ENCODE measurements at places on chromosomes 7 and 10.

GRCh38 chr10:60508037-60508436 lies 118.4 kb upstream of the ANK3 start:
- DNase-seq = no peak

DNA sequence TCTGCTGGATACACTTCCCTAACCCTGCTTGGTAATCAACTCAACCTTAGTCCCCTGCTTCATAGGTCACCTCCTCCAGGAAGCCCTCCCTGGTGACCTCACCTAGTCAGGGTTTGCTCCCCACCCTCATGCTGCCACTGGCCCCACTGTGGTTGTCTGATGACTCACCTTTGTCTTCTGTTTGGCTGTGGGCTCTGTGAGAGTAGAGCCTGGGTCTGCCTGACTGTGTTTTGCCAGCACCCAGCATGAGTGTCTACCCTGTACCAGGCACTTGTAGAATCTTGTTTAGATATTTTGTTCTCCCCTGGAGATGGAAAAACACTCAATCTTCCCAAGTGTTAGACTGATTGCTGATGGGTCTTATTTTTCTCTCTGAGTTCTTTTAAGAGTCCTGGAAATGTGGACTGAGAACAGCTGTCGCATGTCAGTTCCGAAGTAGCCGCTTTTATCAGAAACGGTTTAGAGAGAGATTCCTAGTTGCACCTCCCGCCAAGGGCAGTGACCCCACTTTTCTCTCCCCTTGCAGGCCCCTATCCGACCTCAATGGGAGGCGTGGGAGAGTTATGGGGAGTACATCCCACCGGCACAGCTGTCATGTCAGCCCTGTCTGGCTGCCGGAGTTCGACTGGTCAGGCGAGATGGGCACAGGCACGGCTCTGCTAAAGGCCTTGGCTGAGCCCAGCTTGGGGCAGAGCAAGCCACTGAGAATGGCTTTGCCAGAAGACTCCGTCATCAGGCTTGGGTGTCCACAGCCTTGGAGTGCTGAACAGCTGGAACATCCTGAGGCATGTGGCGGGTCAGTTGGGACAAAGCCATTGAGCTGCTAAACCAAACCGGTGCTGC lies 134.3 kb downstream of the GRK5 start:
- peak; percentile 76 for DNase-seq

GRCh38 chr7:35314354-35314753 lies 60.5 kb upstream of the TBX20 start:
- no peak for DNase-seq

DNA sequence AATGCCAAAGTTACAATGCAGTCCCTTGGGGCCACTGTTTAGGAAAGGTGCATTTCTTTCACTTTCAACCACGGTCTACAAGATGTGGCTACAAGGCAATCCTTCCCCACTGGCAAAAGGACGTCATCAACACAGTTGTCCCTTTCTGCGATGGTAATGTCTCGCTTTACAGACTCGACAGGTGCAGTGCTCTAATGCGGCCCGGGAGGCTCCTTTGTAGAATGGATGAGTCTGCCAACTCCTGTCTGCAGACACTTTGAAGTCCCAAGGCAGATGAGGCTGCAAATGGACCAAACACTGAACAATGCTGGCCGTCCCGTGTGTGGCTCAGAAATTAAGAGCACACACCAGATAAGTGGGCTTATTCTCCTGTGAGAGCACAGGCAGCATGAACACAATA lies 133.7 kb downstream of the PIP4K2A start:
- no peak for DNase-seq

DNA sequence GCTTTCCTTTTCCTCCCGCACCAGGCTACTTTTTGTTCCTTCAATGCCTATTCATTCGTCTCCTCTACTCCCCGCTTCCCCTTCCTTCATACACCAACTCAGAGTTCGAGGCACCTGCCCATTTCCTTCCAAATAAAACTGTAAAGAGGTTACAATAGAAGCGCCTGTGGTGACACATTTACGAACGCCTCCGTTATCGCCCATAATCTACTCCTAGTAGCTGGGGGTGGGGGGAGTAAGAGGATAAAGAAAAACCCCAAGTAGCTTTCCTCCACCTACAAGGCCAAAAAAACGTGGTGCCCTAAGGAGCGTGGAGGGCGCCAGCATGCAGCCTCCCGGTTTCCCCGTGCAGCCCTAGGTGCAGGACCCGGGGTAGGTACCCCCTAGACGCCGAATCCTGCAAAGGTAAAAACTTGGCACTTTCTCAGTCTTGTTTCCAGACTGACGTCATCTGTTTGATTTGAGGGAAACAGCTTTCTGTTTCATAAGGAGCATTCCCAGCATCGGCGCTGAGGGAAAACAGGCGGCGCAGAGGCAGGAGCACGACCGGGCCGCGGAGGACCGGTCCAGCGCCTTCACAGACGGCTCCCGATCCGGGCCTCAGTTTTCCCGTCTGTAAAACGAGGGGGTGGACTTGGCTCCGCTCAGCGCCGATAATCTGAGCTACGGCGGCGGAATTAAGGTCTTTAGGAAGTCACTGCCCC lies 922 bp downstream of the PPA1 start:
- DNase-seq = peak; percentile 83

- no peak for DNase-seq
Measured at GRCh38 chr7:11843113-11843765, 11.2 kb upstream of the THSD7A start.

DNA sequence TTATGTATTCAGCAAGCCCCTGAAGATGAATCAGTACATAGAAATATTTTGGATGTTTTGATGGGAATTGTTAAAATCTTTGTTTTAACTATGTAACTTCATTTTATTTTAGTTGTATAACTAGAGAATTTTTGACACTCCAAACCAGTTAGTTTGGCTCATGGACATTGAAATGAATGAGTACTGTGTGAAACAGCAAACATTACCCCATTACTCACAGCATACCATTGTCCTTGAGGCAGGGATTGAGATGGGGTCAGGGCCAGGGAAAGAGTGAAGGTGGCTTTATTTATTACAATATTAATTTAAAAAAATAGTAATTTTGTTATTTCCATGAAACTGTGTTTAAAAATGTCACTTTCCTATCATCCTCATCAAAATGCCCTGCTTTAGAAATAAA lies 4.8 kb upstream of the BMPER start:
- no peak for DNase-seq

DNA sequence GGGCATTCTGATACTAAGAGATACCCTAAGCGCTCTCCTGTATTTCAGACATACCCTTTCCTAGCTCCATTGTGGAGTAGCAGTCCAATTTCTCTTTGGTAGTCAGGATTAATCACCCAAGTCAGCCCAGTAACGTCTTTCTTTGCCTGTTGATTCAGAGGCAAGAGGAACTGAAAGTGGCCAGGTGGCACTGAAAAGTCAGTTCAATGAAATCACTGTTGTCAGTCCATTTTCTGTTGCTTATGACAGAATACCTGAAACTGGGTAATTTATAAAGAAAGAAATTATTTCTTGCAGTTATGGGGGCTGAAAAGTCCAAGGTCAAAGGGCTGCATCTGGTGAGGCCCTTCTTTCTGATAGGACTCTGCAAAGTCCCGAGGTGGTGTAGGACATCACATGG lies 40.2 kb downstream of the ANKRD61 start:
- no peak for DNase-seq

GRCh38 chr10:56646329-56647111 lies 285.5 kb upstream of the ZWINT start:
- no peak for DNase-seq

GRCh38 chr10:92834986-92835385 lies 13.3 kb upstream of the EXOC6 start:
- no peak for DNase-seq

DNA sequence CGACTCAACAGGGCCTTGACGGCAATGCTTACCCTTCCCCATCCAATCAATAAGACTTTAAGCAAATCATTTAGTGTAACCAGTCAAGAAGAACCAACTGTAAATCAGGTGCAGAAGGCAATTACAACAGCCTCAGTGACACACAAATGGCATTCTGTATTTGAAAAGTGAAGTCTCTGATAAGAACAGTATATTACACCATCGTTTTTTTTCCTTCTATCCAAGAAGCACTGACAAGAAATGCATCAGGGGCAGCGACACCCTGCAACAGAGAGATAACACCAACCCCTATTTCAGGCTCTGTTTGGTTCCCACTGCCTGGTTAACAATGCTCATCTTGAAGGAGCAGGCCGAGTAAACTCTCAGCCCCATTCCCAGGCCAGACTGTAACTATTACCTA lies 204.0 kb upstream of the AOAH start:
- DNase-seq = no peak

DNA sequence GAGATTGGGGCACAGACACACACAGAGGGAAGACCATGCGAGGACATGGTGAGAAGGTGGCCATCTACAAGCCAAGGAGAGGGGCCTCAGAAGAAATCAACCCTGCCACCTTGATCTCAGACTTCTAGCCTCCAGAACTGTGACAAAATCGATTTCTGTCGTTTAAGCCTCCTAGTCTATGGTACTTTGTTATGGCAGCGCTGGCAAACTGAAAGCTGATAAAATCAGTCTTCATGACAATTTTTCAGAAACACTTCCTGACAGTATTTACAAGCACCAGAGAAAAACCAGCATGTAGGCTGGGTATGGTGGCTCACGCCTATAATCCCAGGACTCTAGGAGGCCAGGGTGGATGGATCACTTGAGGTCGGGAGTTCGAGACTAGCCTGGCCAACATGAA lies 4.2 kb downstream of the PARP12 start:
- DNase-seq = peak; percentile 62

GRCh38 chr10:63866747-63867140 lies 345.5 kb downstream of the REEP3 start:
- no peak for DNase-seq

- DNase-seq = no peak
Measured at GRCh38 chr7:26451997-26452396, 160.3 kb downstream of the SNX10 start.

- peak; percentile 66 for DNase-seq
Measured at GRCh38 chr7:111486472-111487142, 75.7 kb downstream of the IMMP2L start.

DNA sequence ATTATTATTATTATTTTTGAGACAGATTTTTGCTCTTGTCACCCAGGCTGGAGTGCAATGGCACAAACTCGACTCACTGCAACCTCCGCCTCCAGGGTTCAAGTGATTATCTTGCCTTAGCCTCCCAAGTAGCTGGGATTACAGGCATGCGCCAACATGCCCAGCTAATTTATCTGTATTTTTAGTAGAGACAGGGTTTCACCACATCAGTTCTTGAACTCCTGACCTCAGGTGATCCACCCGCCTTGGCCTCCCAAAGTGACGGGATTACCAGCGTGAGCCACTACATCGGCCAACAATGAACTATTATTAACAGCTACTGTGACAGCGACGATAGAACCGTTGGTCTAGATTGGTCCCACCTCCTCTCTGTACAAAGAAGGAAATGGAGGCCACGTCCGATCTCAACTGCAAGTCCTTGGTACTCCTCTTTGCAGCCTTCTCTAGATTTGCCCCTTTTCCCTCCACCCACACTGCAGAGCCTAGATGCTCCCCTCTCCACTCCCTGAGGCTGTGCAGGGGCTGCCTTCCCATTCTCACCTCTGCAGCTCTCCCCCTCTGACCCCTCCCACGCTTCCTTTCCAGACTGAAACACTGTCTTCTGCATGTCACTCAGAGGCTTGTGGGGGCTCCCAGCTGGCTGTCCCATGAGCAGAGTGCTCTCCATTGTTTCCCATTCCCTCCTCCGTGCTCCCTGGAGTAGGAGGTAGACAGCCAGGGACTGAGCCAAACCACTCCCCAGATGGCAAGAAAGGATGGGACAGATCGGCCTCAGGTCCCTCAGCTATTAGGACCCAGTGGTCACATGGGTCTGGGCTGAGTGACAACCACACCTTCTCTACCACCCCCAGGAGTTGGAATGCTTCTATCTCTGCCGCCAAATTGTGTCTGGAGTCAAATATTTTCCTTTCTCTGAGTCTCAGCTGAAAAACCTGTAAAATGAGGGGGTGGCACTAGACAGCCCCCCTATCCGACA lies 2.3 kb downstream of the LOXL4 start:
- no peak for DNase-seq

- DNase-seq = no peak
Measured at GRCh38 chr7:25952261-25953057, 199.5 kb upstream of the NFE2L3 start.

GRCh38 chr10:24790599-24790998 lies 66.9 kb upstream of the ARHGAP21 start:
- no peak for DNase-seq

- DNase-seq = no peak
Measured at GRCh38 chr10:47405857-47406547, 21.9 kb upstream of the ZNF488 start.

- no peak for DNase-seq
Measured at GRCh38 chr10:60778971-60779796, 906 bp downstream of the CDK1 start.

- DNase-seq = peak; percentile 94
Measured at GRCh38 chr7:50359995-50360925, 55.7 kb downstream of the IKZF1 start.

GRCh38 chr10:117212176-117212575 lies 14.9 kb downstream of the KCNK18 start:
- DNase-seq = no peak

DNA sequence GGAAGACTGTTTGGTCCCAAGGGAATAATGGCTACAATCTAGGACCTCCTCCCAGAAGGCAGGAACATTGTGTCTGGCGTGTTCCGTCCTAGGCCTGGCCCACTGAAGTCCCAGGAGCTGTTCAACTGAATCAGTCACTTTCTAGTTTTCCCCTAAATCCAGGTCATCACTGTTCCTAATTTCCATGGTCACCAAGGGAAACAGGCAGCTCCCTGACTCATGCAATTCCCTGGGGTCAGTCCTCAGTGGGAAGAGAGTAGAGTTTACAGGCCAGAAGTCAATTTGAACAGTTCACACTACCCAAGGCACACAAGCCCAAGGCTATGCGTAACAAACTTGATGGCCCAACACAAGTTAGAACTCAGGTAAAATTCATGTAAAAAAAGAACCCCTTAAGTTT lies 44.0 kb downstream of the CREB3L2 start:
- DNase-seq = no peak

GRCh38 chr10:86139066-86139657 lies 227.4 kb downstream of the GRID1 start:
- no peak for DNase-seq

GRCh38 chr10:70991140-70992124 lies 103.1 kb upstream of the PCBD1 start:
- no peak for DNase-seq

GRCh38 chr7:132609906-132610520 lies 33.7 kb upstream of the PLXNA4 start:
- DNase-seq = no peak

DNA sequence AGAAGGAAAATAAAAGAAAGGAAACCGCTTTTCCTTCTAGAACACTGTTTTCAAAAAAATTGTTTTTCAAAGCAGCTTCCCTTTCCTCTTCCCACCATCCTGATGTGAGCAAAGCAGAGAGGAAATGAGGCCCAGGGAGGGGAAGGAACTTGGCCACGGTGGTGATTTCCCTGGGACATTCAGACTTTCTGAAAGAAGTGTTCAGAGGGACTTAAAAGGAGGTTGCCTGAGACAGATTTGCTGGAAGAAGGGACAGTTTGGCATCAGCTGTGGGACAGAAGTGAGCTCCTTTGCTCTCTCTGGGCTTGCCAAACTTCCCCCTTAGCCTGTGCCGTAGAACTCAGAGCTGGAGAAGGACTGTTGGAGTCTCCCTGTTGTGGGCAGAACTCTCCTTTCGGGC lies 30.3 kb downstream of the ADCYAP1R1 start:
- DNase-seq = no peak

- DNase-seq = no peak
Measured at GRCh38 chr7:18086165-18087025, 58.7 kb upstream of the PRPS1L1 start.

- no peak for DNase-seq
Measured at GRCh38 chr7:65923316-65923715, 50.4 kb downstream of the VKORC1L1 start.

- no peak for DNase-seq
Measured at GRCh38 chr7:128781126-128781525, 5.5 kb upstream of the OPN1SW start.

All from activated CD4-positive, alpha-beta T cell treated with anti-CD3 and anti-CD28 coated beads, Interleukin-2, amount 10 ng/mL, durations not matched to agents 24 days and 14 days (primary cell).